ENCODE measurements at places on chromosomes 16 and 17.

DNA sequence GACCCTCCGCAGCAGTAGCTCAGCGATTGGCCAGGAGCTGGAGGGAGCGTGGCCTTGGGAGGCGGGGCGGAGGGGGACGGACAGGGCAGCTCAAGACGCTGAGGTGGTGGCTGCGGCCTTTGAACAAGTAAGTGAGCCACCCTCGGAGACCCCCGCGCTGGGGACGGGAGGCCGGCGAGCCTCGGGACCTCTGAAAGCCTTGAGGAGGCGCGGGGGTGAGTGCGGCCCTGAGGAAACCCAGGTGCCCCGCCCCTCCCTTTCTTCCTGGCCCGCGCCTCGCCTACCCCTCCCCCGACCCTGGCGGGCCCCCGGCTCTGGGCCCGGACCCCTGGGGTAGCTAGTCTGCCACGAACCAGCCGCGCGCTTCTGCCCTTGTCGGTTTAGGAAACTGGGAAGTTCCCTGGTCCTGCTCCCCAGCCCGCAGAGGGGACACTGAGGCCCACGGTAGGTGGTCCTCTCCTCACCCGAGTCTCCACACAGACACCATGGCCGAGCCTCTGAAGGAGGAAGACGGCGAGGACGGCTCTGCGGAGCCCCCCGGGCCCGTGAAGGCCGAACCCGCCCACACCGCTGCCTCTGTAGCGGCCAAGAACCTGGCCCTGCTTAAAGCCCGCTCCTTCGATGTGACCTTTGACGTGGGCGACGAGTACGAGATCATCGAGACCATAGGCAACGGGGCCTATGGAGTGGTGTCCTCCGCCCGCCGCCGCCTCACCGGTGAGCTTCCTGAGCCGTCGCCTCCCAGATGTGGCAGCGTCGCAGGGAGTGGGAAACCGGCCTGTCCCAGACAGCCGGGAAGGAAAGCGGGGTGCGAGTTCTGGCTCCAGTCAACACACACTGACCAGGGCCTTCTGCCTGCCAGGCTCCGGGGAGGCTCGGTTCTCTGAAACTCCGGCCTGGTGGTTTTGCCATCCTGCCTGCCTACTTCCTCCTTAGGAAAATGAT lies at the start of gene MAPK7:
TSS of gene MAPK7 (plus strand) at position 83 of the 945 bp plus-strand sequence. CDS start at position 486, 403 bp downstream.
- no peak for DNase-seq

GRCh38 chr17:49229805-49230600 lies 584 bp downstream of the PHOSPHO1 start:
- no peak for DNase-seq

GRCh38 chr17:43125967-43126910 lies 1.1 kb upstream of the BRCA1 start:
- no peak for DNase-seq

DNA sequence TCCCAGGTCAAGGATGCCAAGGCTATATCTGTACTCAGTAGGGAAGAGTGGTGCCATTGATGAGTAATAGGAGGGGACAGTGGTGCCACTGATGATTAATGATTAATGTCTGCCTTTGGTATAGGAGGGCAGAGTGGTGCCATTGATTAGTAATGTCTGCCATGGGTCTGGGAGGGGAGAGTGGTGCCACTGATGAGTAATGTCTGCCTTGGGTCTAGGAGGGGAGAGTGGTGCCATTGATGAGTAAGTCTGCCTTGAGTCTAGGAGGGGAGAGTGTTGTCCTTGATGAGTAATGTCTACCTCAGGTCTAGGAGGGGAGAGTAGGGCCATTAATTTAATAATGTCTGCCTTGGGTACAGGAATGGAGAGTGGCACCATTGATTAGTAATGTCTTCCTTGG lies 507.8 kb upstream of the EEF2KMT start:
- DNase-seq: no peak

- DNase-seq: no peak
These were observed 131.3 kb downstream of the AIPL1 start for GRCh38 chr17:6303664-6304063.

DNA sequence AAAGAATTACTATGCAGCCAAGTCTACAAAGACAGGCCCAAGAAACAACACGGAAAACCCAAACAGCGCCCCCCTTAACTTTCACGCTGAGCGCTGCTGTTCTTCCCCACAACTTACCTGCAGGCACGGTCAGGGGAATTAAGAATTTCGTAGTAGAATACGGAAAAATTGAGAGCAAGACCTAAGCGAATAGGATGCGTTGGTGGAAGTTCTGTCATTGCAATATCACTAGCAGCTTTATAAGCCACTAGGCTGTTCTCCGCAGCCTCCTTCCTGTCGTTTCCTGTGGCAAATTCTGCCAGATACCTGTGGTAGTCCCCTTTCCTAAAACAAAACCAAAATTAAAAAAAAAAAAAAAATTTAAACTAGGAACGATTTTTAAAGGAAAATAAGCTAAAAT lies 39.0 kb downstream of the YWHAE start:
- no peak for DNase-seq

DNA sequence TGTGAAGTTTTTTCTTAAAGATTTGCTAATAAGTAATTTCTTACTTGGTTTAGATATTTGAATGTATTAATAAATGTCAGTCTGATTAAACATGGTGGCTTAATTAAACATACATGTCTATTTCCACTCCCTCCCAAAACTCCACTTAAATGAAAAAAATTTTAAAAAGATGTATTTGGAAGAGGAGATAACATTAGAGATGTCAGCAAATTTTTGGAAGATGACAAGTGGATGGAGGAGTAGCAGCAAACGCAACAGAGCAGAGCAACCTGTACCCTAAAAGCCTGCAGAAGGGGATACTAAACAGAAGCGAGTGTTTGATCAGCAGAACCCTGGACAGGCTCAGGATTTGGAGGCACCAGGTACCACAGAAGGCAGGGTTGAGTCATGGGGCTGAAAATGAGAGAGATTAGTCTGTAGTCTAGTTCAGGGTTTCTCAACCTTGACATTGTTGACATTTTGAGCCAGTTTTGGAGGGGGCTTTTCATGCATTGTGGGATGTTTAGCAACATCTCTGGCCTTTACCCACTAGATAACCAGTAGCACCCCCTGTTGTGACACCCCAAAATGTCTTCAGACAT lies 17.8 kb downstream of the LUC7L3 start:
- DNase-seq: no peak

DNA sequence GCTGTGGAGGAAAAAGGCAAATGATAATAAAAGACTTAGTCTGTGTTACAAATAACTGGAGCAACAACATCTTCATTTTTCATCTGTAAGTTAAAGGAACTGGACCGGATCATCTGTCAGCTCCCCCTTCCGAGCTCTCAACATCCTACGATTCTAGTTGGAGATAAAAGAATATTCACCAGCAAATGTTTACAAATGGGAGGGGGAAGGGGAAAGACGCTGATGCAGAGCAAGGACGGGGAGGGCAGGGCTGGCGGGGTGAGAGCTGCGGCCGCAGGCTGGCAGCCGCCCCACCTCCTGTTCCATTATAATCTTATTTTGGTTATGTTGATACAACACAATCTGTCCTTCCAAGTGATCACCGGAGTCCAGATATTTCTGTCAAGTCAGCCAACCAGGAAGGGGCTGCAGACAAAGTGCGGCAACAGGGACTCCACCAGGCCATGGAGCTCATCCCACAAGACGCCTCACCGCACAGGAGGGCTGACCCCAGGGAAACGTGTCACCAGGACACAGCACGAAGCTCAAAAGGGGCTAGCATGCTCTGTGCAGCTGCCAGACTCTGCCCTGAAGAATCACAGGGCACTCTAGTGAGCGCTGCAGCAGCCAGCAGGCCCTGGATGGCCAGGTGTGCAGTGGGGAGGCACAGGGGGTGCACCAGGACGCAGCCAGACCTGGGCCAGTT lies 19.7 kb downstream of the FBXO31 start:
- DNase-seq: no peak

DNA sequence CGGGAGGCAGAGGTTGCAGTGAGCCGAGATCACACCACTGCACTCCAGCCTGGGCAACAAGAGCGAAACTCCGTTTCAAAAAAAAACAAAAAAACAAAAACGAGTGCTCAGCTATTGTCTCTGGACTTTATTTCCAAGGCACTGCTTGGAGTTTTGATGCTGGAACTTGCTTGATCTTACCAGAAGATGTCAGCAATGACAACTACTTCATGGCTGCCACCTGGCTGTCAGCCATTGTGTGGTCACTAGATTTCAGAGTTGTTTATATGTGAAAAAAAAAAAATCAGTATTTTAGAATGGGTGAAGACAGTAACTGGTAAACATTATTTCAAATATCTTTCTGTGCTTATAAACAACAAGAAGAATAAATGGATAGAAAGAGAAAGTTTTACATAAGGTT lies 26.3 kb upstream of the OR4D1 start:
- no peak for DNase-seq

DNA sequence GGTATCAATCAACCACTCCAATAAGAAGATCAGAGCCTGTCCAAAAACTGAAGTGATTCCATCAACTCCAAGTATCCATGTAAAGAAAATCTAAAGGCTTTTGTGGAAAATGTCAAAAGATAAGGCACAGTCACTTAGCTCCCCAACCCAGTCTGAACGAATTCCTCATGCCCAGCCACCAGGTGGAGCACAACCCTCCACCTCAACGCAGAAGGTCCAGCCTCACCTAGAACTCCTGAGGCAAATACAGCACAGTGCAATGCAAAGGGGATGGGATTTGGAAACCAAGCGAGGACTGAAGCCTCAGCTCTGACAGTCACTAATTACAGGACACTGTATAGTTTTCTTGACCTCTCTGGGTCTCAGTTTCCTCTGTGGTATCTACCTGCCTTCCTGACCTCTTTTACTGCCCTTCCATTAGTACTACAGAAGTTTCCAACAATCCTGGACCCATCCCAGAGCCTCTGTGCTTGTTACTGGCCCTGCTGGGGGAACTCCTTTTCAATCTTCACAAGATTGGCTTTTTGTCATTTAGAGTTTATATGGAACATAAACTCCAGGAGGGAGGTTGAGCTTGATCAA lies 2.0 kb downstream of the NCBP3 start:
- DNase-seq: no peak

GRCh38 chr17:13002761-13003453 lies 14.9 kb downstream of the ELAC2 start:
- DNase-seq: peak; percentile 95

- DNase-seq: no peak
These were observed 259.4 kb upstream of the TNRC6C start for GRCh38 chr17:77698903-77699623.

GRCh38 chr16:49638673-49639610 lies 217.0 kb downstream of the ZNF423 start:
- DNase-seq: no peak

DNA sequence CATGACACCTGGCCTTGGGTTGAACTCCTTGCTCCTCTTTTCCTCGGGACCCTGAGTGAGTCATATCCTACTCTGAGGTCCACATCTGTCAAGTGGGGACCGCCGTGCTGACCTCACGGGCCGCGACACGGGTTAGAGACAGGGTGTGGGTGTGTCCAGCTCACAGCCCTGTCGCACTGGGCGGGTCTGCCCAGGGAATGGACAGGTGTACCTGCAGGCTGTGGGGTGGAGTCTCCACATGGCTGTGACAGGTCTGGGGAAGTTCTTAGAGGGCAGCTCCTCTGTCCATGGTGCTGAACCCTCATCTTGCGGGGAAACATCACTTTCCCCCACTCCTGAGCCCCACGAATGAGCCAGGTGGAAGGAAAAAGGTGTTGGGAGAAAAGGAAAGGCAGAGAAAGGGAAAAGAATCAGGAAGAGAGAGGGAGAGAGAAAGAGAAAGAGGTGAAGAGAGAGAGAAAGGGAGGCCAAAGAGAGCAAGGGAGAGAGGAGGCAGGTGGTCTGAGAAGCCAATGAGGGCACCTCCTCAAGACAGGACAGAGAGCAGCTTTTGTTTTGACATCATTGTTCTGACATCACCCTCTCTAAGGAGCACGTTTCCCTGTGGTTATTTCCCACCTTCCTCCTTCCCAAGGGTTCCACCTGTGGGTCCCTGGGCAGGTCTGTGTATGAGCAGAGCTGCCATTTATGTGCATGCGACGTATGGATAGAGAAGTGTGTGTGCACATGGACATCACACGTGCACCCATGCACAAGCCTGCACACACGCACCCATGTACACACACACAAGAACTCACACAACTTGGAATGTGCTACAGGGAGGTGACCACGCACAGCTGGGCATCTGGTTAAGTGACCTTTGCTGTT lies 32.6 kb upstream of the CBFA2T3 start:
- DNase-seq: no peak

GRCh38 chr17:35022536-35023063 lies 40.9 kb downstream of the RFFL start:
- peak; percentile 67 for DNase-seq

DNA sequence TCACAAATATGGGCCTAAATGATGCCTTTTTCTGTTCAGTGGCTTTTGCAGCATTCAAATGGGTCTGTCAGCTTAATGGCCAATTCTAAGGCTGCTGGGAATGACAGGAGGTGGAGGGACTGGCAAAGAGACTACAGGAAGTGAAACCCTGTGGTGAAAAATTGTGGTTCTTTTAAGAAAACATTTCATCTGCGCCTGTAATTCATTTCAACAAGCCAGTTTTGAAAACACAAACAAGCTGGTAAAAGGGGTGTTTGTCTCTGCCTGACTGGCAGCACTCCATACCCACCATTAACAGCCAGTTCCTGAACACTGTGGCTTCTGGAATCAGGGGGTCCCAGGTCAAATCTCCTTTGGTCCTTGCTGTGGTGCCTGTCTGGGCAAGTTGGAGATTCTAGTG lies 3.6 kb upstream of the KDM8 start:
- no peak for DNase-seq

GRCh38 chr17:40714473-40714872 lies 10.9 kb upstream of the KRT24 start:
- DNase-seq: no peak

- no peak for DNase-seq
These were observed 145.5 kb upstream of the SOX9 start for GRCh38 chr17:71975331-71975801.

DNA sequence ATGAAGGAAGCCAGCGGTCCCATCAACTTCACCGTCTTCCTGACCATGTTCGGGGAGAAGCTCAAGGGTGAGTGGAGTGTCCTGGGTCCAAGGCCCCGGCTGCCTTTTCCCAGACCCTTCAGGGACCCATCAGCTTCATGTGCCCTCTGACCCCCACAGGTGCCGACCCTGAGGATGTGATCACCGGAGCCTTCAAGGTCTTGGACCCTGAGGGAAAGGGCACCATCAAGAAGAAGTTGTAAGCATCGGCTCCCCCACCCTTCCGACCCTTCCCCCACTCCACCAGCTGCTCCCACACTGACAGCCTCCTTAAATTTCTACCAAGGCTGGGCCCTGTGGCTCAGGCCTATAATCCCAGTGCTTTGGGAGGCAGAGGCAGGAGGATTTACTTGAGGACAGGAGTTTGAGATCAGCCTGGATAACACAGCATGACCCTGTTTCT lies 1.9 kb downstream of the MYL11 start:
- no peak for DNase-seq

DNA sequence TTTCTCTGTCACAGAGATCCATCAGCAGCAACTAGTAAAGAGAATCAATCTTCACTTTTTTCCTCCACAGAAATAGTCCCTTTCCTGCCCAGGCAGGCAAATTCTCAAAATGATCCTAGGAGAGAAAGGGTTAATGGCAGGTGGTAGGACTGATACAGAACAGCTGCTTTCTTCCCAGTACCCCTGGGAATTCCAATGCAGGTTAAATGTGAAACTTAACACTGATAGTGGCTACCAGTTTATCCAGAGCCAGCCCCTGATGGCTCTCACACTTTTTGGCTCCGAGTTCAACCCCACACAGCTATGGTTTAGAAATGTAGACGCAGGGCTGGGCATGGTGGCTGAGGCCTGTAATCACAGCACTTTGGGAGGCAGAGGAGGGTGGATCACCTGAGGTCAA lies 22.2 kb downstream of the MARVELD3 start:
- DNase-seq: no peak

Measured in caudate nucleus (tissue), 63 donors.